CD4-positive, alpha-beta T cell treated with Interleukin-2 at 100 ng/mL for 4 hours (primary cell): ENCODE measurements at places on chromosomes 5 and 9.

GRCh38 chr5:6716629-6717149, 3.5 kb downstream of the TENT4A start:
- no peak for DNase-seq

DNA sequence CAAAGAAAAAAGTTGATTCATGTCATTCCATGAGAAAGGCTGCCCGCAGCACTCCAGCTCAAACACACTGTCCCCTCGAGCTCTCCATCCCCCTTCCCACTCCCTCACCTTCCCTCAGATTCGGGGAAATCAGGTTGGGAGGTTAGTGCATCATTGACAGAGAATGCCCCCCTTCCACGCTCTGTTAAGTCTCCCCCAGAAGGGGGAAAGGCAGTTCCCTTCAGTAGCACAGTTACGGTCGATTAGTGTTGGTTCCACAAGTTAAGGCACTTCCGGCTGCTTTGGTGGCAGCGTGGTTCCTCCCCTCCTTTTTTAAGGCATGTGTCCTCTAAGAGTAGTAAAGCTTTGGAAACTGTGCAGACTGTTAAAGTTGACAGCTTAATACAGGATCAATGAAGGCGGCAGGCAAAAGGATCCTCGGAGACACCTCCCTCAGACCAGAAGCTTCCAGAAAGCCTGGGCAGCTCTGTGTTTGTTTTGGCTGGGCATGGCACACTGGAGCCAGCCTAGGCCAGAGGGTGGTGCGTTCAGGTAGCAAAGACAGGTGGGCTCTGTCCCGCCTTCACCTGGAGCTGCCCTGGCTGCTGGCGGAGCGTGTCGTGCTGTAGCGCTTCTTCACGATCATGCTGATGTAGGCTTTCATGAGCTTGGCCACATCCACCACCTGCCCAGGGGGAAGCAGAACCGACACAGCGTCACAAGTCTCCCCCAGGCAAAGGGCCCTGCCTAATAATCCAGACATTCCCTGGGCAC, 49.5 kb upstream of the RETREG1 start:
- DNase-seq: no peak

DNA sequence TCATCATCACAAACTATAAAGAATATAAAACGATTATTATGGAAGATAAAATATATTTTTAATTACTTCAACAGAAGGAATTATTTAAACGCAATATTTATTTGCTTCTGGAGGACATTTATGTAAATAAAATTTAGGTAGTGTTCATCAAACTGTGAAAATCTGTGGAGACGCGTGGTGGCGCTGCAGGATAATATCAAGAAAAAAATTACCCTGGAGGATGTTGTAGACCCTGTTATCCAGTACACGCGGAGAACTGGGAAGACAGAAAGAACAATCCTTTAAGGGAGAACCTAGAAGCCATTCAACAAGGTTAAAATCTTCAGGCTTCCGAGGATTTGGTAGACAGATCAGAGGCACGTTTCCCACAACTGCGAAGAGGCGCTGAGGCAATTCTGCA, at the start of gene PCDHB12:
TSS of gene PCDHB12 (plus strand) at position 242 of the 400 bp plus-strand sequence. CDS start 189 bp downstream, outside the sequence.
- DNase-seq: no peak

DNA sequence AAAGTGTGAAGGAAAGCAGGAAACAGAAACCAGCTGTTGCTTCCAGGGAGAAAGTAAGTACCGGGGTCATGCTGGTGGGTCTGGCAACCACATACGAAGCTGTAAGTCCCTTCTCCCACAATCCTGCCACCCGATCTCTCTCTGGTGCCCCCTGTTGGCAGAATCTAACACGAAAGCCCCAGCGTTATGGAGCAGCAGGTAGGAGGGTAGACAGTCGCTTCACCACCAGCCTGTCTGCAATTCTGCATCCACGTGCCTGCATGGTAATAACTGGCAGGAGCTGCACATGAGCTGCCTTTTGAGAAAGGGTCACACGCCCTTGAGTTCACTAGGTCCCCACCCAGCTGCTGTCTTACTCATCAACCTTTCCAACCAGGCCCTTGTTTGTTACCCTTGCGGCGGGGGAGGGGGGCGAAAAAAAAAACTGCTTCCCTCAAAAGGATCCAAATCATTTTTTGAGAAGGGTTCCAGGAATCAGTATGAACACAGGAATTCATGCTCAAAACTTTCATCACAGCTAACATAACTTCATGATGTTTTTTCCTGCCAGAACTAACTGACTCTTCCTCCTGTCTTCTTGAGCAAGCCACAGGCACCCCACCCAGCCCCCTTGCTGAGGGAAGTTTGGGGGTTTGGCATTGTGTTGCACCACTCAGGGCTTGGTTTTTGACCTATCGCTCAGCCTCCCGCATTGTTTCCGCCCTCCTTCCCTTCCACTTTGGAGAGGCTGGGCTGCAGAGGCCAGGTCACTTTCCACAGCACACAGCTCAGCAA, 19.6 kb upstream of the TMEM252 start:
- DNase-seq: peak; percentile 46

- DNase-seq: no peak
These were observed 1.4 kb upstream of the CAMSAP1 start for GRCh38 chr9:135908754-135909204.

DNA sequence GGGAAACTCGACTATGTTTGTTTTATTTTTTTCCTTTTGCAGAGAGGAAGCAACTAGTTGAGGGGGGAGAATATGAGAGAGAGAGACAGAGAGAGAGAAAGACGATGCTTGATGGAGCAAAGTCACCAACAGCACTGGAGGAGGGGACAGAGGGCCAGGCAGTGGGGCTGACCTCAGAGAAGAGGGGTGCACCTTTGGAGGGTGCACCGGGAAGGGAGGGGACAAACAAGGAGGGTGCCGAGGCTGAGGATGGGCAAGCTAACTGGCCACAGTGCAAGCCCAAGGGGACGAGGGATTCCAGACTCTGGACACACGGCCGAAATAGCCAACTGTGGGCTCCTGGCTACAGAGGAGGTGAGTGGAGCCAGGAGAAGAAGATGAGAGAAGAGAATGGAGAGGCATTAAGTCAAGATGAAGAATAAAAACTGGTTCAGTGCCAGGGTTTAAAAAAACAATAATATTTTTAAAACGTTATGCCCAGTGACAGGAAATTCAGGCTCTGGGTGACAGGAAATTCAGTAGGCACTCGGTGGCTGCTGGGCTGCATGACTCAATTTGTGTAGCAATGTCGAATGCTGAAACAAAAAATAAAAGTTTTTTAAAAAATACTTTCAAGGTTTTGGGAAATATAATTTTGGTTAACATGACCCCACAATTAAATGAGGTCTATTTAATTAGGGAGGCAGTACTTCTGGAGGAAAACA, 13.3 kb upstream of the GLRX start:
- peak; percentile 65 for DNase-seq

DNA sequence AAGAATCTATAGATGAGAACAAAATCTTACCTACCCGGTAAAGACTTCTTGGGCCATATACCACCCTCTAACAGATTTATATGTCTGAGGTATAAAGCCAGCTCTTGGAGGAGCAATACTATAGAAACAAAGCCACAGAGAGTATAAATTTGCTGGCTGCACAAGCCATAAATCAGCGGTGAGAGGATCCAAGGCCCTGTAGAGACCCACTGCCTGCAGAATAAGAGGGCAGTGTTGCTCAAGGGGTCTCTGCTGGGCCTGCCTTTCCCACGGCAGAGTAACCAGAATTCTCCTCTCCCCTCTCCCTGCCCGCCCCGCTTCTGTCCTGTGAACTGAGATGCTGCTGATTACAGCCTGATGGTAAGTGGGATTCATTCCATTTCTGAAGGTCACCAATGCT, 89.2 kb downstream of the NDFIP1 start:
- no peak for DNase-seq

- no peak for DNase-seq
These were observed 9.4 kb downstream of the FSTL4 start for GRCh38 chr5:133602835-133603380.

DNA sequence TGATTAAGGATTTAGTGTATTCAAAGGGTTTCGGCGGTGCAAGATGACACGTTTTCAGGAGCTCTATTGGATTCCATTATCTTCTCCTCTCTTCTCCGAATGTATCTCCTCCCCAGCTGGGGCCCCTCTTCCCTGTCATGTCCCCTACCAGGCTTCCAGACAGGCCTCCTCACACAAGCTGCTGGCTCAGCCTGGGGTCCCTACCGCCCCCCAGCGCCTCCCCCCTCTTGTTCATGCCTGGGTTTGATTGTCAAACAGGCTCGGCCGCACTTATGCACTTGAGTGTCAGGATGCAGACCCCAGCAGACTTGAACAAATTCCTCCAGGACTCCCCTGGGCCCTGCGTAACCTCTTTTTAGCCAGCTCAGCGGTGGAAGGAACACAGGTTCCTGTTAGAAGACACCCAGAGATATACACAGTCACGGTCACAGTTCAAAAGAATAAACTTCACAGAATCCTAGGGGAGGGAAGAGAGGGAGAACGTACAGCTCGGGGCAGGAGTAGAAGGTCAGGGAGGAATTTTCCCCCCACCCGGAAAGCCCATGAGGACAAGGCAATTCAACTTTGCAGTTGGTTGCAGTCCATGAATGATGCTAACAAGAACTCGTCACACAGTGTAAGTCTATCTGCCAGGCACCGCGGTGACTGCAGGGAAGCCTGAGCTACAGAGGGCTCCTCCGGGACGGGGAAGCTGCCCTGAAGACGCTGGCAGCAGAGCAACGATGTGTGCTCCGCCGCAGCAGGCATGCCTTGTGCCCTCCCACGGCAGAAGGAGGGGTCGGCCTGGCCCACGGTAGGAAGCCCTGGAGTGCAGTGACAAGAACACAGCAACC, 560.0 kb downstream of the BNC2 start:
- no peak for DNase-seq

DNA sequence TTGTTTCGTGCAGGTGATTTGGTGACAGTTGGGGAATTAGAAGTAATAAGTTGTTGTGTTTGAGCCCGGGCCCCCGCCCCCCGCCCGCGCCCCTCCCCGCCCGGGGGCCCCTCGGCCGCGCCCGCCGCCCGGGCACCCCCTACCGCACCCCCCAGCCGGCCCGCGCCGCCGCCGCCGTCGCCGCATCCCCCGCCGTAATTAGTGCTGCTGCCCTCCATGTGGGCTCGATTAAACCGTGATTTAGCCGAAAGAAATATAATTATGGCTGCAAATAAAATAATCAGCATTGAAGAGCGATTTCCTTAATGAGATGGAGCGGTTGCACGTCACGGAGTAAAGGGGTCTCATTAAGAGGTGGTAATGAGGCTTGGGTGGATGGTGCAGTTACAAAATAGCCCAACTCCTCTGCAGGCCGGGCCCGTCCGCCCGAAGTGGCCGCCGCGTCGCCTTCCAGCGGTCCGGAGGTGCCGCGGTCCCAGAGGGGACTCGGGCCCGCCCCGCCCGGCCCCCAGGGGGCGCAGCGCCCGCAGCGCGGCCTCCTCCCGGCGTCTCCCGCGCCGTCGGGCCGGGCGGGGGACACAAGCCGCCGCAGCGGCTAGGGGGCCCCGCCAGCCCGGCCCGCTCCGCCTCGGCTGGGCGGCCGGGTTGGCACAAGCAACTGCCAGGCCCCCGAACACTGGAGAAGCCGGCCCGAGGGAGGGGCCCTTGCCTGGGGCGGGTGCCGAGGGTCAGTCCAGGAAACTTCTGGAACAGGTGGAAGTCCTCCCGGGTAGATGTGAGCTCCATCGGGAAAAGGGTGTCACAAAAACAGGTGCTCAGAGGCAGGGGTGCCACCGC, 6.9 kb upstream of the OTP start:
- DNase-seq: peak; percentile 16

- DNase-seq: no peak
These were observed 14.3 kb upstream of the CTNND2 start for GRCh38 chr5:11918463-11919045.

DNA sequence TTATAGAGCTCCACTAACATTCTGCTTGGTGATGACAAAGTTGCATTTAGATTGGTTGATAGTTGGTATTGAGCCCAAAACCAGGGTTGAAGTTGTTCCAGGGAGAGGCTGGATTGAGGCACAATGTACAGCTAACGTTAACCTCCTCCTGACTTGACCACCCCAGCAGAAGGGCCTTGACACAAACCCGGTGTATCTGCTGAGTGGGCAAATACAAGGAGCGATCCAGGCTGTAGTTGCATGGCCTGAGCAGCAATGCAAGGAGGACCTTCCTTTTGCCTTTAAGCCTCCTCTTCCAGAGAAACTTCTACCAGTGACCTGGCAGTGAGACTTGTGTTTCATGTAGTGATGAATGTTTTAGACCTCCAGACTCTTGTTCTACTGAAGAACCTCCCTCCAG, 66.2 kb upstream of the GAS1 start:
- no peak for DNase-seq

DNA sequence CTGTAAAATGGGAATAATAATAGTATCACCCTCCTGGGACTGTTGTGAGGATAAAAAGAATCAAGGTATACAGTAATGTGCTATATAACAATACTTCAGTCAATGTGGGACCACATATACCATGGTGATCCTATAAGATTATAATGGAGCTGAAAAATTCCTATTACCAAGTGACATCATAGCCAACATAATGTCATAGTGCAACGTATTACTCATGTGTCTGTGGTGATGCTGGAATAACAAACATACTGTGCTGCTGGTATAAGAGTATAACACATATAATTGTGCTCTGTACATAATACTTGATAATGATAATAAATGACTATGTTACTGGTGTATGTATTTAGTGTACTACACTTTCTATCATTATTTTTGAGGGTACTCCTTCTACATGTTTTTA, 38.1 kb downstream of the LIFR start:
- DNase-seq: no peak
